Large intestine (tissue), 12 donors: ENCODE measurements at places on chromosomes 4 and X.

DNA sequence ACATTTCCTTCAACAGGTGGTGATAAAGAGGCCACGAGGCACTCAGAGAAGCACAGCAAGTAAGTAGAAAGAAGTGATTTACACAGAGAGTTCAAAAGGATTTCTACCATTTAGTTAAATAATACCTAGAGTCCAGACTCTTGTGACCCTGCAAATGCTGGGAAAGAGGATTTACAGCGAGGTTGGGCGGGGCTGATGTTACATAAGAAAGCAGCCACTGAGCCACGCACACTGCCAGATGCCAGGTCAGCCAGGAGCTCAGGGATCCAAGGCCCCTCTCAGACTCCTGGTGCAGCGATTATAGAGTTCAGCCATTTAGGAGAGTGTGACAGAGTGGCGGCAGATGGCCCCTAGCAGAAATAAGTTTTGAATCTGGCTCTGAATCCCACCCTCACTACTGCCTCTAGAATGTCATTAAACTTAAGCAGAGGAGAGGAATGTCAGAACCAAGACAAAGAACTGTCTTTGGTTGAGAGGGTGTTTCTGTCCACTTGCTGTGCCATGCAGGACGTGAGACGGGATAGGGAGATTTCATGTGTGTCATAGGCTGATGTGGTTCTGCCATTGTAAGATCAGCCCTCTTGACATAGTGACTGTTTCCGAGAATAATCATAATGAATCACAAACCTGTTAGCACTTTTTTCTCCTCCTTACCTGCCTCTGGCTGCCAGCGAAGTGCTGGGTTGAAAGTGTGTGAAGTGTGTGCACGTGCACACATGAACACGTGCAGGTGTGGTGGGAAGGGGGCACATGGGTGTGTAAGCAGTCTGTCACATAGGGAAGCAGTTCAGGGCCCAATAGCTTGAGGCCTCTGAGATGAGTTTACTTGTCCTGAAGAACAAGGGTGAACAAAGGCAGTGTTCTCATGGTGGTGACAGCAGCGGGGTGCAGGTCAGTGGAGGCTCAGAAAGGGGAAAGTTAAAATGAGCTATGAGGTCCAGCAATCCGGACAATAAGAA, 50.1 kb downstream of the MFAP3L start:
- H3K27ac ChIP-seq: peak overlapping the region; percentile 80
- H3K27me3 ChIP-seq: no peaks in the 10 kb centered on the region
- peak; percentile 94 for DNase-seq
- H3K4me3 ChIP-seq: no peak overlapping the region

DNA sequence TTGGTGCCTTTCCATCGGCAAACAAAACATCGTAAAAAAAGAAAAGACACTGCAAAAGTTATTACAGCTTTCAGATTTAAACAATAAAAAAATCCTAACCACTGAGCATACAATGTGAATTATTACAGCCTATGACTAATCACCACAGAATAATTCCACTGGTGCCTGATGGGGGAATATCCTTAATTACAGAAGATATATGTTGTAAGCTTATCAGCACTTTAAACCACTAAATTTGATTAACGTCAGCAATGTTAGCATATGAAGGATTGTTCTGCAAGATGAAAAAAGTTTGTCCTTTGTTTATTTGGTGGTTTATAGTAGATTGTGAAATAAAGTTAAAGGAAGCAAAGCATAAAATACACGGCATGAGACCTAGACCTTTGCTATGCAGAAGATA, 210.2 kb upstream of the ADAMTS3 start:
- no peaks in the 10 kb centered on the region for H3K27me3 ChIP-seq
- H3K36me3 ChIP-seq: no peaks in the 10 kb centered on the region
- DNase-seq: no peak
- H3K27ac ChIP-seq: no peak overlapping the region
- H3K4me1 ChIP-seq: no peaks in the 10 kb centered on the region
- H3K4me3 ChIP-seq: no peak overlapping the region

- no peaks in the 10 kb centered on the region for H3K4me1 ChIP-seq
- DNase-seq: no peak
- H3K27me3 ChIP-seq: no peaks in the 10 kb centered on the region
- H3K36me3 ChIP-seq: no peaks in the 10 kb centered on the region
- H3K4me3 ChIP-seq: no peak overlapping the region
- no peak overlapping the region for H3K27ac ChIP-seq
Measured at GRCh38 chr4:117455088-117455487, 369.7 kb upstream of the TRAM1L1 start.

DNA sequence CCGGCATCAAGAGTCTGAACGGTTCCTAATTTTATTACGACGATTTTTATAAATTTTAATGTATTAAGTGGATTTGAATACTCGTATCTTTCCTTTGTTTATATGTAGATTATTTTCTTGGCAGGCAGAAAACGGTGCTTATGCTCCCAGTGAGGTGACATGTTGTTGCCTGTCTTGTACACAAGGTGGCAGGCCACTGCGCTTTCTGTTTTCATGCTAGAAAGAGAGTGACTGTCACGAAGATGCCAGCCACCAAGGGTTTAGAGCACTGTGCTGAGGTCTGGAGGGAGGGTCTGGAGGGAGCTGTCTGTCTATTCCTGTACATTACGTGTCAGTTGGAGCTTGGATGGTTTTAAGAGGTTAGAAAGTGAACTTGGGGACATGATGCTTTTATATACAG, 87.7 kb downstream of the SHROOM2 start:
- no peak overlapping the region for H3K4me3 ChIP-seq
- H3K36me3 ChIP-seq: peaks cover 2% of the 10 kb centered on the region

DNA sequence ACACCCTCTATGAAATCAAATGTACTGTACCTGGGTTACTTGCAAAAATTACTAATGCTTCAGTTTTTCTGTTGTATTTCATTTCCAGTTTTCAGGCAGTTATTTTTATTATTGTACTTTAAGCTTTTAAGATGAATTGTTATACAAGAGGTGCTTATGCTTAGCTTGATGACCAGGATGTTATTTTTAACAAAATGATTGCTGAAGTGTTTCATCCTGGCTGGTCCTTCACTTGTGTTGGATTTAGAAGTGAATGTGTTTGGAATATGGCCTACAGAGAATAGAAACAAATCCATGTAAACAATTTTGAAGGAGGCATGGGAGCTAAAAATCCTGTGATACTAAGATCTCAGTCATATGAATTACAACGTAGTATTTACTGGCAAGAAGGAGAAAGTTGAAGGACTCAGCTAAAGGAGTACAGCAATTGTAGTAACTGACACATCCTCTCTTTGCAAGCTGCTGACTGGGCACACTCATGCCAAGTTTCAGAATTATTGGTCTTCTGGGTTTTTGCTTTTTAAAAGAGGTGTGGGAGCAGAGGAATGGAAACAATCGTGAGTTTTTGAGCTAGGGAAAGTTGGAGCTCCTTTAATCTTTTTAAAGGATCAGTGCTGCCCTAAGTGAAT, 9.2 kb downstream of the UBE2A start:
- no peak for DNase-seq
- H3K4me1 ChIP-seq: no peaks in the 10 kb centered on the region
- no peak overlapping the region for H3K4me3 ChIP-seq
- no peak overlapping the region for H3K27ac ChIP-seq
- peaks cover 2% of the 10 kb centered on the region for H3K36me3 ChIP-seq
- H3K27me3 ChIP-seq: no peaks in the 10 kb centered on the region

- DNase-seq: no peak
- H3K36me3 ChIP-seq: no peaks in the 10 kb centered on the region
- no peaks in the 10 kb centered on the region for H3K27me3 ChIP-seq
- H3K27ac ChIP-seq: no peak overlapping the region
- H3K4me1 ChIP-seq: peaks cover 3% of the 10 kb centered on the region
Measured at GRCh38 chr4:101075536-101075935, 271.8 kb downstream of the PPP3CA start.

DNA sequence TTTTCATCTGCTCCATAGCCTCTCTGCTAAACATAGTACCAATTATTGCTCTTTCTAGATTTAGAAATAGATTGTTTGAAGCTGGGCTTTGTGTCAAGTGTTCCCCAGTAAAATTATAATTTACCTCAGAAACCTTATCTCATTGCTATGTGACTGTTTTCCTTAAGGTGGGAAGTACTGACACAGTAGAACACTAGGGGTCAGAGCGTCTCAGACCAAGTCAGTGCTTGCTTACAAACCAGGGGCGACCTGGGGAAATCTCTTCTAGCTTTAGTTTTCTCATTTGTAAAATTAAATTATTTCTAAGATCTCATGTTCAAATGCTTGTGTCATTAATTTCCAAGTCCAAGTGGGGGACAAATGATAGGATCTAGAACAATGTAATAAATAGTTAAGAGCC, 360.4 kb downstream of the RAPGEF2 start:
- no peak for DNase-seq
- H3K4me1 ChIP-seq: no peaks in the 10 kb centered on the region
- no peak overlapping the region for H3K27ac ChIP-seq
- H3K27me3 ChIP-seq: no peaks in the 10 kb centered on the region

DNA sequence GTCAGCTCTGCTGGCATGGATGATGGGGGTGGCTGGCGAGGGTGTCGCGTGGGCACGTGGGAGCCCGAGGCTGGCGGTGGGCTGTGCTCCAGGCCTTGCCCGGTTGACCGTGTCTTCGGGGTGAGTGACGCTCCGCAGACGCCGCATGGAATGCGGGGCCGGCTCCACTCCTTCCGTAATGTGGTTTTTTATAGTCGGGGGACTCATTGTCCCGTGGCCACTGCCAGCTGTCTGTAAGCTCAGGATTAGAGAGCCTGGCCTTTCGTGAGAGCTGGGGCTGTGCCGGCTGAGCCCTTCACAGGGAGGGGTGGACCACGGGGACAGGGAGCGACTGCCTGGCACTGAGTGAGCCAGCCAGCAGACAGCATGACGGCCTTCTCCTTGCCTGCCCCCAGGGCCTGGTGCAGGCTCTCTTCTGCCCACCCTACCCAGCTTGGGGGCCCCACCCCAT, 20.4 kb downstream of the DOK7 start:
- H3K27me3 ChIP-seq: peaks cover 78% of the 10 kb centered on the region
- no peak for DNase-seq
- peaks cover 27% of the 10 kb centered on the region for H3K4me1 ChIP-seq
- H3K27ac ChIP-seq: no peak overlapping the region

DNA sequence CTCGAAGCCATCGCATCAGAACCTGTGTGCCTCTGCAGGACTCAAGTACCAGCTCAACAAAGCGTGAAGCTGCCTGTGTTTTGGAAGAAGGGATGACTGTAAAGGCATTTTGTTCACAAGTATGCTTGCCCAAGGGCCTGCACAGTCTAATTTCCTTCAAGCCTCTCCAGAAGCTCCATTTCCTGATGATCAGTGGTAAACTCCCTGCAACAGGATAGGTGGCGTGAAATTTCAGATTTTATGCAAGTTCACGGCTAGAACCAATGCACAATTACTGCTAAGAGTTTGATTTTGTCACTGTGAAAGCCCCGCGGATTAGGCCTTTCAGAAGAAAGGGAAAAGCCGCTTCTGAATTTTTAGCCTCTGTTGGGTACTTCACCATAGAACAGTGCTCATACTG, 89.2 kb upstream of the TAPT1 start:
- H3K4me3 ChIP-seq: no peak overlapping the region
- no peak for DNase-seq
- H3K27ac ChIP-seq: no peak overlapping the region
- no peaks in the 10 kb centered on the region for H3K4me1 ChIP-seq
- H3K36me3 ChIP-seq: no peaks in the 10 kb centered on the region

DNA sequence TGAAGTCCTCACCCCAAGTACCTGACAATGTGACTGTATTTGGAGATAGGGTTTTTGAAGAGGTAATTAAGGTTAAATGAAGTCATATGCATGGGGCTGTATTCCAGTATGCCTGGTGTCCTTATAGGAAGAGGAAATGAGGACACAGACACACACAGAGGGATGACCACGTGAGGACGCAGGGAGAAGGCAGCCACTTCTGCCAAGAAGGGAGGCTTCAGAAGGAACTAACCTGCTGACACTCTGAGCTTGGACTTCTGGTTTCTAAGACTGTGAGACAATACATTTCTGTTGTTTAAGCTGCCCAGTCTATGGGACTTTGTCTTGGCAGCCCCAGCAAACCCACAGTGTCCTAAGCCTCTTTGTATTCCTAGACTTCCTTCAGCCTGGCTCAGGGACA, 3.0 kb upstream of the SLC2A9 start:
- H3K27me3 ChIP-seq: no peaks in the 10 kb centered on the region
- no peak for DNase-seq
- peaks cover 21% of the 10 kb centered on the region for H3K4me1 ChIP-seq
- H3K36me3 ChIP-seq: no peaks in the 10 kb centered on the region

DNA sequence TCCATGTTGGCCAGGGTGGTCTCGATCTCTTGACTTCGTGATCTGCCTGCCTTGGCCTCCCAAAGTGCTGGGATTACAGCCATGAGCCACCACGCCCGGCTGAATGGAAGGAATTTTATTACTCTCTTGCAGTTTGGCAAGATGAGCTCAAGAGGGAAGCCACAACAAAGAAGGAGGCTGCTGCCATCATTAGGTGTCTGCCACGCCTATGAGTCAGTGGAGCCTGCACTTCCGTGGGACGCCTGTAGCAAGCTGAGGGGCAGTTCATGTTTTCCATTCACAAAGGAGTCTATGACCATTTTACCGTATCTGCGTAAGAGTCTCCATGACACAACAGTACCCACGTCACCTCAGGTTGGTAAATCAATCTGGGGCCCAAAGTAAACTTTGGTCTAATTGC, 51.2 kb upstream of the CHRNA9 start:
- DNase-seq: peak; percentile 29
- H3K4me1 ChIP-seq: no peaks in the 10 kb centered on the region
- H3K27me3 ChIP-seq: no peaks in the 10 kb centered on the region
- no peaks in the 10 kb centered on the region for H3K36me3 ChIP-seq

DNA sequence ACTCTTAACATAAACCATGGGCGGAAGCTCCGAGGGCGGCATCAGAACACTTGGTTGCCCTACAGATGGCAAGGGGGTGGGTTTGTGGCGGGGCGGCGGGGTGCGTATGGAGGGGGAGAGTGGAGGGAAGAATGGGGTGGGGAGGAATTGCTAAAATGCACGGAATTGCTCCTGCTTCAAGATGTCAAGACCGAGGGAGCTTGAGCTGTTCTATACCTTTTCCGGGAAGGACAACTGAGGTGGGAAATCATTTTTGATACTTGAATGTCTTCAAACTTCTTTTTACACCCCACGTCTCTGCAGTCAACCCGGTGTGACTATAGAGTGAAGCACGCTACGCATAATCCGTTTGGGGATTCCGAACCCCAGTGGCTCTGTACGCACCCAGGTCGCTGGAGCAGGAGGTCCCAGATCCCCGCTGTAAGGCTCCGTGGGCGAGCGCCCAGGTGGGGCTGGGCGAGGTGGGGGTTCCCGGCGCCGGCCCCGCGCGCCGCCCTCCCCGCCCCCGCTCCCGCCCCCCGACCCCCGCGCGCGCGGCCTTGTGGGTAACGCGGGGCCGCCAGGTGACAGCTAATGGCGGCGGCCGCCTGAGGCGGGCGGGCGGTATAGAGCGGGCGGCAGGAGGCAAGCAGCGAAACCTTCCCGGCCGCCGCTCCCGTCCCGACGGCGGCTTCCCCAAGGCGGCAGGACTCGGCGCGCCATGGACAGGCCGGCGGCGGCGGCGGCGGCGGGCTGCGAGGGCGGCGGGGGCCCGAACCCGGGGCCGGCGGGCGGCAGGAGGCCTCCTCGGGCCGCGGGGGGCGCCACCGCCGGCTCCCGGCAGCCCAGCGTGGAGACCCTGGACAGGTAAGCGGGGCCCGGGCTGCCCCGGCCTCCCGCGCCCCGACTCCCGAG, at the start of gene MTMR1:
Gene MTMR1, plus strand, starts transcription at position 566 of the 894 bp plus-strand sequence. Its CDS starts 135 bp downstream, at position 701.
- H3K4me3 ChIP-seq: peak within 1 kb of the TSS; percentile 64
- no peaks in the 10 kb centered on the region for H3K36me3 ChIP-seq
- no peak for DNase-seq
- no peaks in the 10 kb centered on the region for H3K4me1 ChIP-seq
- H3K27ac ChIP-seq: peak within 1 kb of the TSS; percentile 72
- no peaks in the 10 kb centered on the region for H3K27me3 ChIP-seq
